Hematopoietic multipotent progenitor cell treated with erythropoietin and hydrocortisone succinate and interleukin-3 and kit ligand, for 15 days (in vitro differentiated cells): ENCODE measurements at places on chromosomes 13 and 19.
A peak's percentile ranks its signal among the peaks of the same experiment; 100 is the strongest.

DNA sequence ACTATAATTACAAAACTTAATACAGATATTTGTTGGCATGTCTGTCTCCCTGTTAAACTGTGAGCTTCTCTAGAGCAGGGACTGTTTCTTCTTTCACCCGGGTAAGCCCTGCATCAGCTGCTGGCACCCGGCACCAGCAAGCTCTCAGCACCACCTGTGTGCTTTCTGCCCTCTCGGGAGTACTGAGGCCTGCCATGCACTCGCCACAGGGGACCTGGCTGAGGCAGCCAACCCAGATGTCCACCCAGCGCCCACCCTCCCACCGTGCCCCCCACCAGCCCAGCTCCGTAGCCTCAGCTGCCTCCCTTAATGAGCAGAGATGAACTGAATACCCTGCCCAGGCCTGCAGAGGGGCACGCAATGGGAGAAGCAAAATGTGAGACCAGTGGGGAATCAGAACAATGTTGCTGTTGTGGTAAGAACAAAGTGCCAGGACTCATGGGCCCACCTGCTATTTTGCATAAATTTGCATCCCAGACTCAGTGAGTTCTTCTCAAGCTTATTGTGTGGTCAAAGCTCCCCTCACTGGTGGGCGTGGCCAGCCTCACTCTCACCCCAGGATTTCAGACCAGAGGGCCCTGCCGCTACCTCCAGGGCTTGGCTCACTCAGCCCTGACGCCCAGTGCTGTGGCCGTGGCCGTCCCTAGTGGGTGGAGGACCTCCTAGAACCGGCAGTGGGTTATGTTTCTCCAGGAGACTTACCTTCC, 14.6 kb upstream of the SERPINE3 start:
- no peak for DNase-seq

DNA sequence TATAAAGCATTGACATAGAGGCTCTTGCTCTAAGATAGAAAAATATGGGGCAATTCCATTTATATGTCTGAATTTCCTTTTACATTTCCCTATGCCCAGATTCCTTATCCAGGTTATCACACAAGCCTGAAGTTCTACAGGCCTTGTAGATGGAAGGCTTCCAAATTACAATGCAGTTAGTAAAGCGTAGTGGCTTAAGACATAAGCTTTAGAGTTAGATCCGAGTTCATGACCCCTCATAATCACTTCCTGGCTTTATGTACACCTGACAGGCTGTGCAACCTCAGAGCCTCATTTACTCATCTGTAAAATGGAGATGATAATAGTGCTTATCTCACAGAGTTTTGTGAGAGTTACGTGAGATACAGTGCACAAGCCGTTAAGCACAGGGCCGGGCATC, 173.5 kb downstream of the SLC7A1 start:
- DNase-seq, result no peak

- DNase-seq, result no peak
Measured at GRCh38 chr19:2111886-2112285, 15.2 kb downstream of the IZUMO4 start.

- no peak for DNase-seq
Measured at GRCh38 chr13:42574435-42575311, 721 bp downstream of the TNFSF11 start.

- no peak for DNase-seq
Measured at GRCh38 chr13:79413521-79413920, 7.5 kb upstream of the RBM26 start.

- no peak for DNase-seq
Measured at GRCh38 chr13:71866335-71867130, 471 bp downstream of the DACH1 start.

DNA sequence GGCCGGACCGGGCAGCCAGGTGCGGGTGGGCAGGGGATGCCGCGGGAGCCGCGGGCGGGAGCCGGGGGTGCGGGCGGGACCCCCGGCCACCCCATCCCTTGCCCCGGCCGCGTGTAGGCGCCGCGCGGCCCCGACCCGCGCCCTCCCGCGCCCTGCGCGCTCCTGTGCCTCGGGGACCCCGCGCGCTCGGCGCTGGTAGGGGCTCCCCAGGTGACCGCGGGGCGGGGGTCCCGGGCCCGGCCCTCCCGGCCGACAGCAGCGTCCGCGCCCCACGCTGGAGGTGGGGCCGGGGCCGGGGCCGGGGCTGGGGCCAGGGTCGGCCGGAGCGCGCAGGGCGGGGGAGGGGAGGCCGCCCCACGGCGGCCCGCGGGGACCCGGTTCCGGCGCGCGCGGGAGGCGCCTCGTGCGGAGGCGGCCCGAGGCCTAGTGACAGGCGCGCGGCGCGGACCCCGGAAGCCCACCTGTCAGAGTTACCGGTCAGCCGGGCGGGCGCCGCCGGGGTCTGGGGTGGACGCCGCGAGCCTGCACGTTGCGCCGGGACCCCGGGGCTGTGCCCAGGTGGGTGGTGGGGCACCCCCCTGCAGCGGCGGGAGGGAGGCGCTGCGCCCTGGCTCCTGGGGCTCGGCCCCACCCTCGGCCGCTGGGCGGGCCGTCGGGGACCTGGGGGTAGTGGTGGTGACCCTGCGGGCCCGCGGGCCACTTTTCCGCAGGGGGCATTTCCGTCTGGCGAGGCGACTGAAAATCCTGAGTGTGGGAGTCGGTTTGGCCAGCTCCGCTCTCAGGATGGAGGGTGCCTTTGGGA, 518 bp downstream of the TFDP1 start:
- peak; percentile 18 for DNase-seq

- no peak for DNase-seq
Measured at GRCh38 chr13:79353693-79354092, 52.4 kb downstream of the RBM26 start.

DNA sequence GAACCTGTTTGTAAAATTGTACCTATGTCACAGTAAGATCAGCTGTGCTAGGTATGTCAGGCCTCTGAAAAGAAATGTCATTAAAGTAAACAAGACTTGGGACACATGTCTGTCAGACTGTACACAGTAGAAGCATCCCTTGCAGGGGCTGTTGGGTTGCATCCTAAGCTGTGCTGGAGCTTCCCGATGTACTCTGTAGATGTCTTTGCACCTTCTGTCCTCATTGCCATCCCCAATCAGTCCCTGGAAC, 48.7 kb upstream of the GPR183 start:
- peak; percentile 15 for DNase-seq

DNA sequence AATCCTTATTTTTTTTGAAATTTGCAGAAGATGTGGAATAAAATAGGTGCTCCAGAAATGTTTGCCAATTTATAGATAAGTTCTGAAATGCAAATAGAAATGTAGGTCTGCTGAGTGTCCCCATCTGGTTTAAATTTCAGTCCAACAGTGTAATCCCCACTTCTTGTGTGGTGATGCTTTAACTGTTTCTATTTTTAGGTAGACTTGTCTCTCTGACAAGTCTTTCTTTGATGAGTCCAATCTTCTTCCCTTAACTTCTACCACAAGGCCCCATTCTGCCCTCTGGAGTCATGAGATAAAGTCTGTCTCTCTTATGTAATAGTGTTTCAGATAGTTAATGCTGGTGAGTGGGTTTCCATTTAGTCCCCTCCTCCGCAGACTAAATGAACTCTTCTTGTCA, 390.4 kb downstream of the RFC3 start:
- no peak for DNase-seq

GRCh38 chr19:31612873-31613272, 263.6 kb upstream of the TSHZ3 start:
- no peak for DNase-seq

- DNase-seq, result no peak
Measured at GRCh38 chr19:33465834-33466233, 55.8 kb downstream of the PEPD start.

DNA sequence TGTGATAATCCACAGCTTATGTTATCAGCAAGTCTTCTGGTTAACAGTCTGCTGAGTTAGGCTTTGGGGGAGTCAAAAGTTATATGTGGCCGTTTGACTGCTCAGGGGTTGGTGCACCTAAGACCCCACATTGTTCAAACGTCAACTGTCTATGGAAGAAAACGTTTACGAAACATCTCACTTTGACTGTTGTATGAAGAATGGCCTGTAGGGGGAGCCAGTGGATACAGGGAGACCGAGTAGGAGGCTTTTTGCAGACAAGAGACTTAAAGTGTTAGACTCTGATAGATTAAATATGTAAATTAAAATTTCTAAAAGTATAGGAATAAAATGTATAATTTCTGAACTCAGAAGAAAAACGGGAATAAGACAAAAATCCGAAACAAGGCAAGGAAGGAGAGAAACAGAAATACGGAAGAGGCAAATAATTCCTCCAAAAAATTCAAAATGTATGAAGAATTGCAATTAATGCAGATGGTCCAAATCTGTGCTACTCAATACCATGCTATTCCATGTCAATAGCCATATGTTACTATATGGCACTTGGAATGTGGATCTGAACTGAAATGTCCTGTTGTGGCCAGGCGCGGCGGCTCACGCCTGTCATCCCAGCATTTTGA, 37.8 kb downstream of the TNFSF14 start:
- peak; percentile 83 for DNase-seq

GRCh38 chr19:11674067-11674492, 64.7 kb downstream of the ZNF823 start:
- DNase-seq, result no peak

- no peak for DNase-seq
Measured at GRCh38 chr13:113110048-113110851, 4.7 kb downstream of the F7 start.

DNA sequence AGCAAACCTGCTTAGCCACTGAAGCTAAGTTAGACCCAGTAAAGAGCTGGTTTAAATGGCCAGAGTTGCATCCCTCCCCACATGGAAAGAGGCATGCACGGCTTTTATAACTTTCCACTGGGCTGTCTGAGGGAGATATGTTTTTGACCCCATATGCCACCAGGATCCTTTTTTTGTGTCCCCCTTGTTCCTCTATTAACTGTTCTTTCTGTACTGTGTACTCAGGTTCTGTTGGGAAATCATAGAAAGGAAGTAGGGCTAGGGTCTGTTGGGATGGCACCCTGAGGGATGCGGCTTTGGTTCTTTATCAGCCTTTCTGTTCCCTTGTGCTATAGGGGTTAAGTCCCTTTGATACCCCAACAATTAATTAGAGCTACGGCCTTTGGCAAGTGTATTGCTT, 12.2 kb upstream of the TM9SF2 start:
- DNase-seq, result no peak

DNA sequence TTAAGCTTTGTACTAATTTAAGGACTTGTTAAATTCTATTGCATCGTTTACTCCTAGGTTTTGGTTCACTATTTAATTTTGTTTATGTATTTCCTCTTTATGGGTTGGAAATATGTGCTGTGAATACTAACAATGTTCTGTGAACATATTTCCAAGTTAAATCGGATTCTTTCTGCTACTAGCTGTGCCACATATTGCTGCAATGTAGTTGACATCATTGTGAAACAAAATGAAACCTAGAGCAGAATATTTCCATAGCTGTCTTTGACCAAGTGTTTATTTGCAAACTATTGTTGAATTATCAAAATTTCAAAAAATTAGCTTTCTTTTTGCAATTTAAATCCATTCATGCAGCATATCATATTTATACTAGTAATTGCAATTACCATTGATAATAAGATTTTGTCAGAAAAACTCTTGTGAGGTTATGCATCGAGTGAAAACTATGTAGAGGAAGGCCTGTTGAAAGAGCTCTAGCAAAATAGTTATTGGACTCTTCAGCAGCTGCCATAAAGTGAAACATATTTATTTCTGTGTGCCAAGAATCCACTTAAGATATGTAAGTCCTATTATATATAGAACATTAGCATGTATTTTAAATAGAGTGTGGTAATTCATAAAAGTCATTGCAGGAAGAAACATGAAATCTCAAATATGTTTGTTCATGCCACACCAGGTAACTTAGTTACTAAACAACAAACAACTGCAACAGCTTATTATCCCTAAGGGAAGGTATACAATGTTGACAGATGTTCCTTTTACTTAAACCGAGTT, 575.1 kb downstream of the SLITRK6 start:
- no peak for DNase-seq

DNA sequence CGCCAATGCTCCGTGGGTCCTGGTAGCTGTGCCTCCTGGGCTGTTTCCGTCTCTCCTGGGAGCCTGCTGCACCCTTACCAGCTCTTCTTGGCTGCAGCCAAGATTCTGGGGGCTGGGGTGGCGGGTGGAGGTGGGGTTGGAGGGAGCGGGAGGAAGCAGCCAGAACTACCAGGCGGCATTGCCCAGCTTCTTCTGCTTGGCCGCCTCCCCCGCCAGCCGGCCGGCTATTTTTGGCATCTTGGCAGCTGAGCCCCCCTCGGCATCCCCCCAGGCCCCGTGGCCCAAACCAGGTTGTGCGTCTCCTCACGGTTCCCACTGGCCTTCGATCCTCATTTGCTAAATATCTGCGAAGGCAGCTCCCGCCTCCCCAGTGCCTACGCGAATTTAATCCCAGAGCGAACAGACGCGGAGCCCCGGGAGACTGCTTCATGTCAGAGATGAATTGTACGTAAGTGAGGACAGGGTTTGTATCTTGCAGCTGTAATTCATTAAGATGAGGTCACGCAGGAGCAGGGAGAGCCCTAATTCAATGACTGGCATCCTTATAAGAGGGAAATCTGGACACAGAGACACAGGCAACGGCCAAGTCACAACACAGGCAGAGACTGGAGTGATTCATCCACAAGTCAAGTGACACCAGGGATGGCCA, 12.8 kb upstream of the PEAK3 start:
- DNase-seq, result no peak

- DNase-seq, result no peak
Measured at GRCh38 chr13:112658808-112659207, 31.0 kb upstream of the ATP11A start.

DNA sequence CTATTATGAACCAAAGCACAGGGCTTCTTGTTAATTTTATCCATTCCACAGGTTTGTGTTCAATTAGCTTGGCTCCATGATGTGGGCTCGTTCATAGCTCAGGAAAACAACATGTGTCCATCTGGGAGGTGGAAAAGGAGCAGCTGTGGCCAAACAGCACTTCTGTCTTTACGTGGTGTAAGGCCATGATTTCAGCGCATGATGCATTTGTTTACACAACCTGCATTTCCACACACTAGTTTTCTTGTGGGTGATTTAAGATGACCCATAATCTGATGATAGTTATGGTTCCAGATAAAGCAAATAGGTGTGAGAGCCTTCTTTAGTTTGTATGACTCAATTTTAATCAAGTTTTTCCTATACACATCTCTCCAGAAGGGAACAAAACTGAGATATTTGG, 101.7 kb downstream of the TNFRSF19 start:
- no peak for DNase-seq

GRCh38 chr19:52665027-52665426, 26.9 kb upstream of the ZNF83 start:
- no peak for DNase-seq

DNA sequence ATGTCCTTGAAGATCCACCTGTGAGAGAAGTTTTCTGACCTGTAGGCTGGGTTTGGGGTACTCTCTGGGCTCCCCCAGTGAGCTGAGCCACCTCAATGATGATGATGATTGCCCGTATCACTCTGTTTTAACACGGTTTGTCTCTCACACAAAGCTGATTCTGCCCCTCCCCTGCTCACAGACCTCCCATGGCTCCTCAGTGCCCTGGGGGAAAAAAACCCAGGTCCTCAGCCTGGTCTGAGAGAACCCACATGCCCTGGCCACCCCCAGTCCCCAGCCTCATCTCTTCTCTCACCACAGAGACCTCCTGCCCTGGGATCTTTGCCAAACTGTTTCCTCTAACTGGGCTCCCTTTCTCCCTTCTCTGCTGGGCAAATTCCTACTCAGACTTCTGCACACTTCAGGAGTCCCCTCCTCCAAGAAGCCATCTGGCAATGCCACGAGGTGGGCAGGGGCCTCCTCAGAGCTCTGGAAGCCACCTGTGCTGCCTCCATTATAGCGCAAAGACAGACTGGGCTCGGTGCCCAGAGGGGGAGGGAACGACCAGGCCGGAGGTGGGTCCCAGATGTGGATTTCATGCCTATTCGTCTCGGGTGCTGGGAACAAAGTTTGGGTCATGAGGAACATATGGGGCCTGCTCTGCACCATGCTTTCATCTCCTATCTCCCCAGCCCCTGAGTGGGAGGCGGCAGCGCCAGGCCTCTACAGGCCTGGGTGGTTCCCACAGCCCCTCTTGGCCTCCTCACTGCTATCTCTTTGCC, 8.5 kb upstream of the CA11 start:
- no peak for DNase-seq
